ENCODE measurements at places on chromosomes 1 and 21.

GRCh38 chr21:15282665-15283064, 217.9 kb upstream of the NRIP1 start:
- DNase-seq = no peak

GRCh38 chr1:211761400-211761799, 69.2 kb downstream of the LPGAT1 start:
- no peak for DNase-seq

DNA sequence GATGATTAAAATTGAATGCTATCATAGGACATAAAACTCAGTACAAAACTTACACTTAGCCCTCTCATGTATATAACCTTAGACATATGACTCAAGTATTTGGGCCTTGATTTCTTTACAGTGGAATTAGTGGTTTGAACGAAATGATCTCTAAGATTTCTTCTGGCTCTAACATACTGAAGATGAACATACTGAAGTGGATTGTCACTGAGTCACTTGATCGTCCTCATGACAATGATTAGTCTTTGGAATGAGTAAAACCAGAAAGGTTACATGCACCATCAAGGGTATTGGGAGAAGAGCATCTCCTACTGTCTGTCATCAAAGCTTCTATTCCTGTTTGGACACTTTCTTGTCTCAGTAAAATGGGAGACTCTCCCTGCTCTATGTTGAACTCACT, 17.4 kb downstream of the FMN2 start:
- no peak for DNase-seq

- no peak for DNase-seq
Observed at GRCh38 chr1:159055181-159055641, 21.4 kb downstream of the AIM2 start.

DNA sequence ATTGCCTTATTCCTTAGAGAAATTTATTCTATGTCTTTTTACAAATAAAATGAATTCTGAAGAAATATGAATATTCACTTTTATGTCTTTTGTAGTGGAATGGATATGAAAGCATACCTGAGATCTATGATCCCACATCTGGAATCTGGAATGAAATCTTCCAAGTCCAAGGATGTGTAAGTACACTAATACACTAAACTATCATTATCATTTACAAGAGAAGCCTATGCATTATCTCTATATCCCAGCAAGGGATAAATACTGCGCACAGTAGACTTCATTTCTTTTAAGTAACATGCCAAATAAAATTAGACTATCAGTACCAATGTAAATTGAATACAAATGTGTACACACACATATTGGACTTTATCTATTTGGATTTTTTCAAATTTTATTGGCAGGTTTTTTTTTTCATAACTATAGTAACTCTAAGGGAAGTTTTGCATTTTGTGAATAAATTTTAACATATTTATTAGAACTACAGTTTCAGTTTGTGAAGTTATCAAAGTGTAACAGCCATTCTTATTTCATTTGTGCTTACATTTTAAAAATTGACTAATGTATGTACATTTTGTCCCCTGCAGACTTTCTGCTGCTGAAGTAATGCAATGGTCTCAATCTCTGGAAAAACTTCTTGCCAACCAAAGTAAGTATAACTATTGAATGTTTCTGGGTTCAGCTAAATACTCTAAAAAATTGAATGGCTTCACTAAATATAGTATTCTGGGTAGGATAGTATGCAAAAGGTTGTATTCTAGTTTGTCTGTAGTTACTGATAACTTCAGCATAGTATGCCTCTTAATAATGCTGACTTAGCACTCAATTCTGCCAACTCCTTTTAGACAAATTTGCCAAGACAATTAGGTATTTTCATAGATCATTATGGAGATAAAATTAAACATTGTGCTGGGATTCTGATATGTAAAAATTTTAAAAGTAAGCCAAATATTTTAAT, 894 bp downstream of the RGS1 start:
- no peak for DNase-seq

Data from stimulated activated CD4-positive, alpha-beta T cell treated with anti-CD3 and anti-CD28 coated beads, Interleukin-1b, Interleukin-23, amount 100 ng/mL, for 1 hour (primary cell).